Epithelial cell of proximal tubule (primary cell): ENCODE measurements at places on chromosomes 3 and 15. TPM values are rescaled to one million over a fixed set of nuclear protein-coding genes. Genes with fewer than 3 reads are reported as not detected.

DNA sequence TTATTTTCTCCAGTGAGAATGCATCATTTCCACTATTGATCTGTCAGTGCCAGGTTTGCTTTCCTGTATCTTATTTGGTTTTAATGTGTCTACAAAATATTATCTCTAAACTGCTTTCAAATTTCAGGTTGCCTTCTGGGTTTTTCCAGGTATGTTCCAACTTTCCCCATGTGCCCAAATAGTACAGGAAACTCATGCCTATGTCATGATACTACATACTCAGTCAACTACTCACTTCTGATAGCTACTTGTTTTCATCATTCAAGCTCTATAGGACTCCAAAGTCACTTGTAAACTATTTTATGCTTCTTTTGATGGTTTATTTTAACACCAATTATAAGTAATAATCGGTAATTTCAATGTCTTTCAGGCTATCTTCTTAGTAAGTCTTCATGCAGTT, 134.8 kb upstream of the TTC14 start:
- DNase-seq, result no peak

- DNase-seq, result no peak
These were observed 511.9 kb downstream of the ZIC1 start for GRCh38 chr3:147921051-147921450.

- no peak for DNase-seq
These were observed 174.3 kb upstream of the BCL6 start for GRCh38 chr3:187919544-187919943.

GRCh38 chr15:70608144-70608543, 155.2 kb downstream of the UACA start:
- DNase-seq, result no peak

DNA sequence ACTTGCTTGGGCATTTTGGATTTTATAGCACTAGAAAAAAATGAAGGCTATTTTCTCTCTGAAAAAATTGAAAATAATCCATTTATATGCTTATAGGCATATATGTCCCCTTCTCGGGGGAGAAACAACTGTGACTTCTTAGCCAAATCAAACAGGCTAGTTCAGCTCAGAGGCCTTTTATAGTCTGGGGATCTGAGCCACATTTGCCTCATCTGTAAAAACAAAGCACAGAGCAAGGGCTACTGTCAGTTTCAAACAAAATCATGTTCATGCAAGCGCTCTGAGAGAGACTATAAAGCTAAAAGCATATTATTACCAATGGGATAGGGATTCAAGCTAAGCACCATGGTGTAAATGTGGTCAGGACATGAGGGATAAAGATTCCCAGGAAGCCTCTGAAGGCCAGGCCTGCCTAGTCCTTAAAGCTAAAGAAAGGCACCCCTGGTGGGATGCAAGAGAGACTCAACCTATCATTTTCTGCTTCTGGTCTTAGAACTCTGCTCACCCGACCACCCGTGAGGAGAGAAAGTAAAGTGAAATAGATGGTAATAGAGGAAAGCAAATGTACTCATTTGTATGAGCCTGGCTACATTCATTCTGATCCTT, 51.0 kb upstream of the IL12A start:
- DNase-seq, result no peak

- no peak for DNase-seq
These were observed 670 bp upstream of the ATP13A3 start for GRCh38 chr3:194487289-194488054.

- DNase-seq, result no peak
These were observed 106.3 kb upstream of the BFSP2 start for GRCh38 chr3:133293397-133294110.

DNA sequence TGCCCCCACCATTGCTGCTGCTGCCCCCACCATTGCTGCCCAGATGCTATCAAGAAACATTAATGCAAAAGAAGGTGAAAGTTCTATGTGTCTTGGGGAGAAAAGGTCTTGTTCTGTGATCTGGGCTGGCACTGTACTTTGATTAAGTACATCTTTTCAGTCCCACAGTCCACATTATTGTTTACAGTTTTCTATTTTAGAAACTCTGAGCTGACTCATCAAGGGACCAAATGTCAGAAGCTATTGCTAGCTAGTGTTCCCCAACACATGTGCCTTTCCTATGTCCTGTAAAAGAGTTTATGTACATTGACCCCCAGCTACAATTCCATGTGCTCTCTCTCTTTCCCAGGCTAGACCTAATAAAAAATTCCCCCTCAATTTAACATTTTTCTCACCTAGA, 264.7 kb upstream of the NECTIN3 start:
- DNase-seq, result no peak

- DNase-seq, result no peak
These were observed 27.8 kb downstream of the DUSP7 start for GRCh38 chr3:52028572-52028971.

DNA sequence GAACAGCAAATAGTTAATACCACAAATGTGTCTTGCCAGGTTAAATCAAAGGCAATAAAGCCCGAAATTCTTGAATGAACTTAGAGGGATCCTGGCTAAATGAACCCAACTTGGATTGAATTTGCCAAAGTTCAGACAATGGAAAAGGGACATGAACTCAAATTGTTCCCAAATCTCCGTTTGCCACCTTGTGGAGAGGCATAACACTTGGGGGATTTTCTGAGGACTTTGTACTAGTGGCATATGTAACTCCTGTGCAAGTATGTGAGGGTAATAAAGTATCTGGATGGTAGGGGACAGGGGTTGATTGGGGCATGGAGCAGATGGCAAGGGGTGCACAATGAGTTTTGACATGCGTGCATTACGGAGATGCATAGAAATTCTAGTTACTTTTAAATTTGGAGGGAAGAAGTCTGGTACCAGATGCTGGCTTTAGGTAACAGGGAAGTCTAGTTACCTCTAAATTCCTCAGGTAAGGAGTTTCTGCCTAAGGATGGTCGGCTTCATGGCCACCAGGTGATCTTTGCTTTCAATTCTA, 1.2 kb upstream of the TCAIM start:
- DNase-seq, result no peak

DNA sequence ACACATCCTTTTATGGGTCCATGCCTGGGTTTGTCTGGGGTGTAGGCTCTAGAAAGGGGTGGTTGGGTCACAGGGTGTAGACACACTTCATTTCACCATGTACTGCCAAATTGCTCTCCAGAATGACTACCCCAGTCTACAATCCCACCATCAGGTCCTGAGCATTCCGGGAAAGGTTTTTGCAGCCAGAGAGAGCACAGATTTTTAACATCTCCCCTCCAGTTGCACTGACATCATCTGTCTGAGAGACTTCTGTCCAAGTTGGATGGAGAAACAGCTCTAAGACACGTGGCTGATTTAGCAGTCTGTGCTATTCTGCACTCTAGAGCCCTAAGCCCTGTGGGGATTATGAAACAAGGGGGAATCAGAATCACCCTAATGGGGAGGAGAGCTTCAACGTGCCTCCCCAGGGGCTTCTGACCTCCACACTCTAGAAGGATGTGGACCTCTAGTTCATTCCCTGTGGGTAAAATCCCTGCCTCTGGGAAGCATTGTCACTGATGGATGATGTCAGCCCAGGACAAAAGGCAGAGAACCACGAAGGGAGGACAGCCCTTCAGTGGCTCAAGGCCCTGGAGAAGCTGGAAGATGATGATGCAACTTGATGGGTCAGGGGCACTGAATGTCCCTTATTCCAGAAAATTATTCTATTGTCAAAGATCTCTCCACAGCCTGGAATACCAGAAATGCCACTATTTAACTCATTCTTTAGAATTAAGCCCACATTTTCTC, 71.5 kb downstream of the CD200R1L start:
- DNase-seq, result no peak

DNA sequence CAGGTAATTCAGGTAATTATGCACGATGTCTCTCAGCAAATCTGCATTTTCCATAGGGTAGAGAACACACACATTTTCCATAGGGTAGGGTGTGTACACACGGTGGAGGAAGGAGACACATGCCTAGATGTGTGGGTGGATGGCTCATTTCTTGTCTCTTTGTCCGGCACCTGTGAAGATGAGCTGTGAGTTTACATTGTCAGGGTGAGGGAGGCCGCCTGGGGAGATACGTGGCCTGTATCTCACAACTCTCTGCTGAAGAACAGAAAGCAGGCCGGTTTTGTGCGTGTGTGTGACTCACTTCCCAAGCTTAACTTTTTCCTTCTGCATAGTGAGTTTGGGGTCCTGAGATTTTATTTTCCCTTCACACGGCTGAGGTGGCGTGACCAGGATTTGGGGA, 60.3 kb downstream of the SLC6A6 start:
- no peak for DNase-seq

DNA sequence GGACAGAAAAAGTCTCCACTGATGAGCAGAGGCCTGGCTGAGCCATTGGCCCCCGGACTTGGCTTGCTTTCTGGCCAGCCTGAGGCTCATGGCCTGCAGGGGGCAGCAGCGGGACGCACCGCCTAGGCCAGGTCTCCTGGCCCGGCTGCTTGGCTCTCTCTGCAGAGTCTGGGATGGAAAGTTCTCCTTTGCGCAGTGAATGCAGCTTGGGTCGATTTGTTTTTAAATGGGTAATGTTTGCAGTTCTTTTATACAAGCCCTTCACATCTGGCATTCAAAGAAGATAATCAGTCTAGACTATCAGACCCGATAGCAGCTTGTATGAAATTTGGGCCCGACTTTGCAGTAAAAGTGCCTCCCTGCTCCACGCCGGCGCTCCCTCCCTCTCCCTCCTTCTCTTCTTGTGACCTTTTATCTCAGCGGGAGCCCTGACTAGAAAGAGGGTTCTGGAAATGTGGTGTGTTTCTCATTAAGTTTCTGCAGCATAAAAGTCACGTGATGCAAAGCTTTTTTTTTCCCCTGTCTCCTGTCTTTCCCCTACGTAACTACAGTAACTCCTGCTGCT, 59.9 kb downstream of the ZNF621 start:
- DNase-seq, result no peak

- DNase-seq, result no peak
These were observed 155.8 kb downstream of the TLE3 start for GRCh38 chr15:69941706-69942495.

- DNase-seq, result peak; percentile 60
These were observed 29.5 kb upstream of the VEPH1 start for GRCh38 chr3:157532529-157533297.

- DNase-seq, result no peak
These were observed 223.3 kb upstream of the ARHGEF26 start for GRCh38 chr3:153897842-153898241.

- DNase-seq, result no peak
These were observed 172.0 kb upstream of the CD96 start for GRCh38 chr3:111369958-111370357.

DNA sequence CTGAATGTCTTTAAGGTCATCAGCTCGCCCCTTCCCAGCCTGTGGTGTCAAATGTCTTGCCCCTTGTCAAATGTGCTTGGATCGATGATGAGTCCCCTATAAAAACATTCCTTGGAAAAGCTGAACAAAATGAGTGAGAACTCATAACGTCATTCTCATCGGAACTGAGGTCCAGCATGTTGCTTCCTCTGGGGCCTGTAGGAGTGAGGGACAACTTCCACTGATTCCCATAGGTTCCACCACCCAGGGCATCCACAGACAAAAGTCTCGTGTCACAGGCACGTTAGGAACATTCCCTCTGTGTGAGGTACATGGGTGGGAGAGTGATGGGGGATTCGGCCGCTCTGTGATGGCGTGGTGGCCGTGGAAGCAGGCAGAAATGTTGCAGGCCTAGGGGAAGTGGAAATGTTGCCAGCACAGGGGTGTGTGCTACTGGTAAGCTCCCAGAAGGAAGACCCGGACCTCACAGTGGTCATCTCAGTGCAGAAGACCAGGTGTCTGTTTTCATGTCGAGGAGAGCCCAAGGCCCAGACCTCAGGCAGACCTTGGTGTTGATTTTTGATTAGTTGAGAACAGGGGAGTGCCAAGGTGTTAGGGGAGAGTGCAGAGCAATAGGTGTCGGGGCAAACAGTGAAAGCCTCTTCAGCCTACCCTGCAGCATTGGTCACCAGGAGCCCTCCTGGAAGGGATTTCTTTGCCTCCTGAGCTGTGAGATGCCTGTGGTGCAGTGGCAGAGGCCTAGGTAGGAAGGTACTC, 96.8 kb downstream of the SNRPN start:
- no peak for DNase-seq

DNA sequence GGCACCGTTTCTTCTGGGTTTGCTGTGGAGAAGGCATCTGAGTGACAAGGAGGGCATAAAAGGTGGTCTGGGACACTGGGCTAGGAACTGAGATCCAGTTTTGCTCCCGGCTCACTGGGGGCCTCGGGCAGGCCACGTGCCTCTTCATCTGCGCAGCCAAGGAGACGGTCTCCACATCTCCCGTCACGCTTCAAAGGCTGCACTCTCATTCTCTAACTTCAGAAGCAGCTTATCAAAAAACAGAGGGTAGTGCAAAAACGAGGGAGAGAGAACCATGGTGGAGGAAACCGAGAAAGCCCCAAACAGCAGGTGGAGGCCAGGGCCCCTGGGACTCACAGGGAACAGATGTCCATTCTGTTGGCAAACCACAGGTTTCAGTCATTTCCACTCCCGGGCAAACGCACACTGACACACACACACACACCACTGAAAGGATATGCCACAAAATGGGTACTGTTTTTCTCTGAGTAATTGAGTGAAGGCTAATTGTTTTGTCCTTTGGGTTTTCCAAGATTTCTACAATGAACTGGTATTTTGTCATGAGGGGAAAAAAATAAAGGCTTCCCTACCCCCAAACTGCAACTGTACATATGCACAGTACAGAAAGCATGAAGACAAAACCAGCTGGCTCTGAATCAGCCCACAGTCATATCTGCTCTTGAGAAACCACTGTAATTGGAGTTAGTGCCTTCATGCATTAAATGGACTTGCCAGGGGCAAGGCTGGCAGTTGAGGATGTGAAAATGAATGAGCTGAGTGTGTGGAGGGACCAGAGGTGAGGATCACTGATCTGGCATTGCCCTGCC, 71.9 kb downstream of the MGLL start:
- peak; percentile 93 for DNase-seq

DNA sequence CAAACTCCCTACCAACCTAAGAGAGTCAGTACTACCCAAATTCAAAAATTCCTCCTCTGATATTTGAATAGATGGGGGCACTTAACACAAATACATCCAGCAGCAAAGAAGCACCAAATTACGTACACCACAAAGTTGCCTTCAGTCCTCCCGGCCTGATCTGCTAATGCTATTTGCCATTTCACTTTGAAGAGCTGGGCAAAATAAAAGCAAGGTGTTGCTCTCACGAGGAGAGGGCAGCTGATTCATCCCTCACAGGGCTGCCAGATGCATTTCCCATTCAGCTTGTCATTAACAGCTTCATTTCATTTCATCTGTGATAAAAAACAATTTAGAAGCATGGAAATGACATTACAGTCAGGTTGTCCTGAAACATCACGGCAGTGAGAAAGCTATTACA, 283.4 kb upstream of the VEPH1 start:
- no peak for DNase-seq

- no peak for DNase-seq
These were observed 4.3 kb downstream of the FYCO1 start for GRCh38 chr3:45991341-45991740.

The GOLGA8J gene
- total RNA-seq, result not detected in 2 replicates

The C15orf40 gene
- 19.2 and 20.2 TPM in 2 replicates for total RNA-seq

The CTNNB1 gene
- 366 and 495 TPM in 2 replicates for total RNA-seq

The CPLX3 gene
- not detected in 2 replicates for total RNA-seq

The SPINK8 gene
- not detected in 2 replicates for total RNA-seq

The ALPK3 gene
- total RNA-seq, result 24.7 and 30.8 TPM in 2 replicates

The RPS27L gene
- 106 and 231 TPM in 2 replicates for total RNA-seq

The MITF gene
- total RNA-seq, result 40.0 and 59.7 TPM in 2 replicates

The CACNA1D gene
- total RNA-seq, result 0.07 and 1.9 TPM in 2 replicates
